Bronchial epithelial cell (primary cell): ENCODE measurements at places on chromosomes 6 and 20. TPM values are rescaled to one million over a fixed set of nuclear protein-coding genes. Genes with fewer than 3 reads are reported as not detected.

- no peak for DNase-seq
Measured at GRCh38 chr6:152026291-152026690, 218.8 kb downstream of the ESR1 start.

- peak; percentile 18 for DNase-seq
Measured at GRCh38 chr6:40274058-40274457, 313.1 kb downstream of the LRFN2 start.

DNA sequence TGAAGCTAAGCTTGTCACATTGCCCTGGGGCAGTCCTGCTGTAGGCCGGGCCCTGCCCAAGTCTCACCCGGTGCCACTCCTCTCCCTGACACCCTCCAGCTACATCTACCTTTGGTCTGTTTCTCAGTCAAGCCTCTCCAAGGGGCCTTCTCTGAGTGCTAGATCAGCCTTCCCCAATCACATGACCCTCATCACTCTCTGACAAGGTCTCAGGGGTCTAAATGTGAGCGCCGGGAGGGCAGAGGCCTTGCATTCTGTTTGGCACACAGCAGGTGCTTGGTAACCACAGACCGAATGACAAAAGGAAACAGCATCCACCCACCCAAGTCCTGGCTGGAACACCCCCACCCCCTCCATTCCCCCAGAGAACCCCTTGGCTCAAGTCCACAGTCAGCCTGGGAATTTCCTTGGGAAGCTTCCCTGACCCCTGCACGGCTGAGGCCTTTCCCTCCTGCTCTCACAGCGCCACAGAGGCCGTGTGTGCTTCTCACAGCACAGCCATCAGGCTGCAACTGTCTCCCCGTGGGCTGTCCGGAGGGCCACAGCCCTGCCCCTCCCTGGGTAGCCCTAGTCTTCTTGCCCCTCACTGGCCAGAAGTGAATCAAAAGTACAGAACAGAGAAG lies 32.9 kb downstream of the PKIG start:
- DNase-seq = no peak

GRCh38 chr6:23498013-23498412 lies 628.0 kb upstream of the NRSN1 start:
- no peak for DNase-seq

GRCh38 chr20:23966927-23967615 lies 21.5 kb downstream of the GGTLC1 start:
- no peak for DNase-seq

DNA sequence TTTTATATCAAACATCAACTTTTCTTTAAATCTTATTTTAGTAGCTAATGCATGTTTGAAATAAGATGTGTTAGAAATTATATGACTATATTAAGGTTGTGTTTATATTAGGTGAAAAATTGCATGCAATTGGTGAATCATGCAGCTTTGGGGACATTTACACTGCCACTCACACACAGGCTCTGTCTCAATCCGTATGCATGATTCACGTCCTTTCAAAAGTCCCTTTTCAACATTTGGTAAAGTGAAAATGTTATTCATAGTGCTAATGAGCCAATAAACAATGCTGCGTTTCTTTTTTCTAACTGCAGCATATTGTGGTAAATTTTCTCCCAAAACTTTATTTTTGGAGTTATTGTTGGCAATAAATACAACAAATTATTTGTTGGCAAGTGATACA lies 198.0 kb downstream of the FUT9 start:
- no peak for DNase-seq

DNA sequence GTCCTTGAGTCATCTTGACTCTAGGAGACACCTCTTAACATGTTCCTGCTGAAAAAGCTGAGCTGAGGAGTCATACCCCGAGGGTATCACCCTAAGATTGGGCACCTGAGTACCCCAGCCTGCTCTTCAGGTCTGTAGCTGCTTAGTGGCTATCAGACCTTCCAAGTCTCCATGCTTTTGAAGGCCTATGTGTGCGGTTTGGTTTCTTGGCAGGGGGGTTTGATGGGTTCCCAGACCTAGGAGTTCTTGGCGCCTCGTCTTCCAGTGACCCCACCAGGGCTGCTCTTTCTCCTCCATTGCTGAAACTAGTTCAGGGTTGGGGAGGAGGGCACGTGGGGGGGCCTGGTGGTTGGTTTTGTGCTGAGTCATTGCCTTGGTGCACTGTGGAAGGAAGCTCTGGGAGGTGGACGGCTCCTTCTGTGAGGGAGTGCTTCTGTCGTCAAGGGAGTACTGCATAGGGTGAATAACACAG lies 20.1 kb downstream of the IGF2R start:
- DNase-seq = peak; percentile 54

GRCh38 chr6:79071547-79071946 lies 6.5 kb downstream of the PHIP start:
- no peak for DNase-seq

- DNase-seq = no peak
Measured at GRCh38 chr6:169167581-169168301, 85.9 kb downstream of the THBS2 start.

DNA sequence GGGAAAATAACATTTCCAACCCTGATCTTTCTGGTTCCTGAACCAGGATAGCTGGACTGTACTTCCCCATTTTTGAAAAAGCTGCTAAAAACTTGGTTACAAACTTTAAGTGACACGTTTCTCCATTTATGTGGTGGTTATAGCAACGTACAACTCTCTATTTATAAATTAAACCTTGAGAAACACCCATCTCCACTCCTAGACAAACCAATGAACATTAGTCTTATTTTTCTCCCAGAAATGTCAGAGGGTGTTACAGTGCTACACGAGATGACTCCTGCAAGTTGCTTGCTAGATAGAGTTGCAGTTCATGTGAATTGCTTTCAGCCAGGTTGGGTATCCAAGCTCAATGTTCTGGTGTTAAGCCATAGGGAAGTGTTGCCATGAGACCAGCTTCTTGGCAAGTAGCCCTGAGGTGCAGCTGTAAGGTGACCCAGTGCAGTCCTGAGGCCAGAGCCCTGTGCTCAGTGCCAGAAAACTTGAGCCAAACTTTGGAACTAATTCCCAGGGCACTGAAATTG lies 51.3 kb upstream of the REV3L start:
- DNase-seq = peak; percentile 44

GRCh38 chr6:52362443-52363227 lies 684 bp downstream of the PAQR8 start:
- DNase-seq = no peak

- no peak for DNase-seq
Measured at GRCh38 chr20:41162396-41162795, 25.1 kb downstream of the PLCG1 start.

DNA sequence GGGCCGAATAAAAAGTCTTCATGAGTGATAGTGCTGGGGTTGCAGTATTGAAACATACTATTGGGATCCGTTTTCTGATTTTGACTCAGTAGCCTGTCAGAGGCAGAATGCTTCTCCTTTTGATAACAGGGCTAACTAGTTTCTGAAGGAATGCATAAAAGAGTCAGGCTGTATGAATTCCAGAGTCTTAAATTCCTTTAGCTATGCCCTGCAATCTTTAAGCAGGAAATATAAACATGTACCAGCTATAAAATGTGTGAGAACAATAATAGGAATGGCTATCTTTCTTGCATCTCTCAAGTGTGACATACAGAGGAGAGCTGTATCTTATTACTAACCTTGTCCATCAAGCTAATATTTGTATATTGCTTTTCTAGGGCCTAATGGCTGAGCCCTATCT lies 917.1 kb downstream of the KIF16B start:
- DNase-seq = no peak

DNA sequence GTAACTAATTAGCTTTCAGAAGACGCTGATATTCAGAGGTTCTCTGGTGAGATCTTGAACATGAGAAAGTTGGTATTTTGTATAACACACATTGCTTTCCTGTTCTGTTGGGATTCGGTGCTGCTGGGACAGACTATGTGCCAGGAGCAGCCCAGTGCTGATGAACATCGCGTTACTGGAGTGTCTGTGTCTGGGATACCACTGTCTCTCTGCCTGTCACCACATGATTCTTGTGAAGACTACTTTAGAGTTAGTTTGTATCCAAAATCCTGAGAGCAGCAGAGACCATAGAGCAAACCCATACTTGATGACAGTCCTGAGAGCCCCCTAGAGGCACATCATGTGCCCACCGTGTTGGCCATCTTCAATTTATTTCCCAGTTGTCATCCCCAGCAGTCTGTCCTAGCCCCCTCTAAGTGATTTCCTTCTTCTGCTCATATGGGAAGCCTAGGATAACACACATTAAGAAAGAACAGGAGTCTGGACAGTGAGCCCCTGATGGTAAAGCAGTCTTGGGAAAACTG lies 41.8 kb upstream of the TINAG start:
- DNase-seq = no peak

GRCh38 chr20:41398408-41398807 lies 31.8 kb upstream of the EMILIN3 start:
- DNase-seq = no peak

DNA sequence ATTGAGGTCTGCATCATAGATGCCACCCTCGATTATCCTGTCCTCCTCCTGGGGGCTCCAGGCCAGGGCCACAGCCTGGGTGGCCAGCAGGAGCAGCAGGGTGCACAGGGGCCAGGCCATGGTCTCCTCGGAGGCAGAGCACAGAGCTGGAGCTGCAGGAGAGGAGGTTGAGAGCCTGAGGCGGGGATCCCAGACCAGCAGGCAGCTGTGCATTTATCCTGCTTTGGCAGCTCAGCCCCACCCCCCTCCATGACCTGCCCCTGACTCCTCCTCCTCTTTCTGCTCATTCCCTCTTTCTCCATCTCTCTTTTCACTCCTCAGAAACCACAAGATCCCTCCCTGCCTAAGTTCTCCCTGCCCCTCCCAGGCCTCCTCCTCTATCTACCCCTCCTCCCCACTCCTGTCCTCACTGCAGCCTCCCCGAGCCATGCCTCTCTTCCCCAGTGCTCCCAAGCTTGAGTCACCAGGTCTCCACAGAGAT lies at the start of gene CST2:
TSS of gene CST2 (minus strand) at position 189 of the 481 bp plus-strand sequence. CDS start at position 120, 69 bp downstream.
- DNase-seq = no peak

GRCh38 chr6:148716811-148717210 lies 30.0 kb upstream of the UST start:
- no peak for DNase-seq

GRCh38 chr6:44858998-44859397 lies 469.1 kb upstream of the RUNX2 start:
- no peak for DNase-seq

GRCh38 chr6:126913651-126914050 lies 204.8 kb upstream of the RSPO3 start:
- no peak for DNase-seq

GRCh38 chr6:31474871-31475286 lies 23.1 kb upstream of the MICB start:
- DNase-seq = no peak

DNA sequence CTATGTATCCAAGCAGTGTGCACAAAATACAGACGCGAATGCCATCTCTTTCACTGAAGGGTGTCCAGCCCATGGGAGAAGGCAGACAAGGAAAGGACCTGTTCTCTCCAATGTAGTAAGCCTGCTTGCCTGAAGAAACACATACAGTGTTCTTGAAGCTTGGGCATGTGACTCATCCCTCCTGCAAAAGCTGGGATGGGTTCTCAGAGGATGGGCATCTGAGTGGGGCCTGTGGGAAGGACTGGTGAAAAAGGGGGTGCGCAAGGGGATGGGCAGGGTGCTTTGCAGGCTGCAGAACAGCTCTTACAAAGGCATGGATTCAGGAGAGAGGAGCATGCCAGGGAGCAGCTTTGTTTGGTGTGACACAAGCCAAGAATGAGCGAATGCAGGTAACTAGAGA lies 128.1 kb downstream of the FYN start:
- no peak for DNase-seq

GRCh38 chr6:98808541-98809210 lies 25.7 kb upstream of the POU3F2 start:
- peak; percentile 4 for DNase-seq

The LRRN4 gene
- not detected in 2 replicates for total RNA-seq

The PLCB1 gene
- total RNA-seq = 1.1 and 2.9 TPM in 2 replicates

The TSHZ2 gene
- 1.6 and 1.8 TPM in 2 replicates for total RNA-seq

The OR2J3 gene
- total RNA-seq = not detected in 2 replicates

The TFAP2A gene
- total RNA-seq = 3.4 and 6.3 TPM in 2 replicates

The HDGFL1 gene
- not detected in 2 replicates for total RNA-seq

The SCGN gene
- total RNA-seq = not detected in 2 replicates

The NXT1 gene
- total RNA-seq = 38.5 and 61.9 TPM in 2 replicates

The NOX3 gene
- total RNA-seq = not detected in 2 replicates

The CD83 gene
- 0.53 and 1.0 TPM in 2 replicates for total RNA-seq

The PRSS16 gene
- total RNA-seq = 4.5 and 15.1 TPM in 2 replicates
